Cerebellar nuclear complex (tissue), 1 donor: ENCODE measurements at places on chromosomes 6 and 20.

DNA sequence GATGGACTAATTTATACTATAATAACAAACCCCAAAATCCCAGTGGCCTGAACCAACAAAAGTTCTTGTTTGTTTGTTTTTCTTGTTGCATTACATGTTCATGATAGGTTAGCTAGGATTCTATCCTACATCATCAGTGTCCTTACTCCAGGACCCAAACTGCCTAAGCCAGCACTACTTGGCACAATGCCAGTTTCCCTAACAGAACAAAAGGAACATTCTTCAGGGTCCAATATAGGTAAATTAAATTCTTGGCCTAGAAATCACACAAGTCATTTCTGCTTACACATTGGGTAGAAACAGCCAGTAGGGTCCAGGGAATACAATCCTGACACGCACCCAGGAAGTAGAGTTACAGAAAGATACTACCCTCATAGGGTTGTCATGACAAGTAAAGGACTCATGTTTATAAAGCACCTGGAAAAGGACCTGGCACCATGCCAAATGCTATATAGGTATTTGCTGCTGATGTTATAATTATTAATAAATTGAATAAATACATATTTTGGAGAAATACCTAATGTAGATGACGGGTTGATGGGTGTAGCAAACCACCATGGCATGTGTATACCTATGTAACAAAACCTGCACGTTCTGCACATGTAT, 38.8 kb downstream of the RCAN2 start:
- DNase-seq: no peak

DNA sequence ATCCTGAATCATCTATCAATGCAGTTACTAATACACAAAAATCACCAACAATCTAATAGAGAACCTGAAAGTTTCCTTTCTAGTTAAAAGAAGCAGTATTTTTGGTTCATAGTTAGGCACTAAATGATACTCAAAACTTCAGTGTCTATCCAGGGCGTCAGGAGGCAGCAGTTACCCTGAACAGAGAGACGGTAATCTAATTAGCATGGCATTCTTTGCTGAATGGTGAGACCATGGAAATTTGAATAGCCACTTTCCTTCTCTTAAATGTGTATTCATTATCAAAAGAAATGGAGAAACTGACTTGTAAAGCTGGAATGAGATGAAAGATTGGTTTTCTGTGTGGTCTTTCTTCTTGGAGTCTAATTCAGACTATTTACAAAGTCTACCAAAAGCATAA, 146.6 kb upstream of the BMP5 start:
- no peak for DNase-seq

GRCh38 chr6:82843291-82843885, 222.3 kb downstream of the UBE3D start:
- no peak for DNase-seq

- no peak for DNase-seq
Observed at GRCh38 chr6:40359808-40360207, 227.4 kb downstream of the LRFN2 start.

DNA sequence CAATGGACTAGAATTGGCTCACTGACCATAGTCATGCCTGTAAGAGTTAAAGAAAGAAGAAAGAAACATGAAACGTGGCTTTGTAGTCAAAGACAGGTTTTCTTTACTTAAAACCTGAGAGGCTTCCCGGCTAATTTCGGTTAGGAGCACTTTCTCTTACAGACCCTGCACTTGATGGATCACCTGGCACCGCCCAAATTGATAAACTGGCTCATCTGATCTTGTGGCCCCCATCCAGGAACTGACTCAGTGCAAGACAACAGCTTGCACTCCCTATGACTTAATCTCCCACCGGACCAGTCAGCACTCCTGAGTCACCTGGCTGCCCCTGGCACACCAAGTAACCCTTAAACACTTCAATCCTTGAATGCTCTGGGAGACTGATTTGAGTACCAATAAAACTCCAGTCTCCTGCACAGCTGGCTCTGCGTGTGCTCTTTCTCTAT, 12.3 kb downstream of the TMEM14B start:
- no peak for DNase-seq

- DNase-seq: no peak
Observed at GRCh38 chr6:38354037-38354381, 285.7 kb downstream of the BTBD9 start.
